Stimulated activated CD8-positive, alpha-beta memory T cell treated with anti-CD3 and anti-CD28 coated beads, Interleukin-4, amount 100 ng/mL, for 48 hours (primary cell): ENCODE measurements at places on chromosomes 13 and 19.

DNA sequence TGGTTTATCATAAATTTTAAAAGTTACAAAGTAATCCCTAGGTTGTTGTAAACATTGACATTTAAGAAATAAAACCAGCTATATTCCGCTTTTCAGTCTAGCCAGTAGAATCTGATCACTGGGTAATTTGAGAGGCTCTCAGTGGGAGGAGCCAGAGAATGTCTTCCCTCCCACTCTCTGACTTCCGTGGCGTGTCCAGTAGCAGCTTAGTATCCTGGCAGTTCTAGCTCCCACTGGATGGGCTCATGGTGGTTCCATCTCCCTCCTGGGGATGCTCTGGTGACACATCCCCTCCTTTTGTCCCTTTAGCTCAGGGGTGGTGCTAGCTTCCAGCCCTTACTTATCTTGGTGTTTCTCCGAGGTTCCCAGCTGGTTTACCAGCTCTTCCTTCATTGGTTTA is 34.5 kb downstream of the MTUS2 start:
- DNase-seq, result no peak

- DNase-seq, result peak; percentile 83
Measured at GRCh38 chr19:10112895-10113591, 1.6 kb downstream of the P2RY11 start.

DNA sequence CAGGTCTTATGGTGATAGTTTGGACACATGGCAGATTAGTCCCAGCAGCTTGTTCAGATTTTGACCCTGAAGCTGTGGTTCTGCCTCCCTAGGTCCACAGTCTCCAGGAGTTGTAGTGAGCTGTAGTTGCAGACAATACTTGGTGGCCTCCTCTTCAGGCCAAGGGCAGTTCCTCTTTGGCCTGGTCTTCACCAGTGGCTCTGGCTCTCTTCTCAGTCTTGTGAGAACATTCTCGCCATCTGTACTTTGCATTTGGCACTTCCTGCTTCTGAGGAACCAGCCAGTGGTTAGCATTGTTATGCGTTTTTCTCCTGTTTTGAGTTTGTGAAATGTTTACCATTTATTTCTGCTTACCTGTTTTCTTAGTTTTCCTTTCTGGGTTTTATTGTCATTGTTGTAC is 40.7 kb downstream of the PCCA start:
- no peak for DNase-seq

- no peak for DNase-seq
Measured at GRCh38 chr19:47419789-47420188, 462 bp upstream of the MEIS3 start.

GRCh38 chr19:6530386-6531162 is at the start of gene TNFSF9:
Gene TNFSF9 (plus strand): TSS chr19:6531026. CDS start chr19:6531037, 11 bp downstream.
- DNase-seq, result peak; percentile 95

DNA sequence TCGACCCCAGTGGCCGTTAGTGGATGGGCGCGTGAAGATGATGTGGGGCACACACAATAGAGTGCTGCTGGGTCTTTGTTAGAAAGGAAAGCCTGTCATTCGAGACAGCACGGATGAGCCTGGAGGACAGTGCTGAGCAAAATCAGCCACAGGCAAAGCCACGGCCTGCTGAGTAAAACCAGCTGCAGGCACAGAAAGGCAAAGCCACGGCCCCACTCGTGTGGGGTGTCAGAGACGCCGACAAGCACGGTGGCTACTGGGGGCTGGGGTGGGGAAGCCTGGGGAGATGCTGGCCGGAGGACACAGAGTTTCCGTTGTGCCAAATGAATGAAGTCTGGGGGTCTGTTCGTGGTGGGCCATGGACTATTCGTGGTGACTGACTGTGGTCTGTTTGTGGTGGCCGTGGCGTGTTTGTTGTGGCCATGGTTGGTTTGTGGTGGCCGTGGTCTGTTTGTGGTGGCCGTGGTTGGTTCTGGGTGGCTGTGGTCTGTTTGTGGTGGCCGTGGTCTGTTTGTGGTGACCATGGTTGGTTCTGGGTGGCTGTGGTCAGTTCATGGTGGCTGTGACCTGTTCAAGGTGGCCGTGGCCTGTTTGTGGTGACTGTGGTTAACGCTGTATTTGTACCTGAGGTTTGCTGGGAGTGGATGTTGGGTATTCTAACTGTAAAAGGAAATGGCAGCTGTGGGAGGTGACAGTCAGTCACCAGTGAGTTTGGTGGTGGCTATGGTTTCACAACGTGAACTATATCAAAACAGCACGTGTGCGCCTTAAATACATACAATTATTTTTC is 36.3 kb downstream of the MCF2L start:
- peak; percentile 33 for DNase-seq

GRCh38 chr19:46926170-46927071 is 65.6 kb downstream of the ARHGAP35 start:
- DNase-seq, result no peak

GRCh38 chr13:30442926-30443325 is 20.6 kb downstream of the UBE2L5 start:
- DNase-seq, result no peak

DNA sequence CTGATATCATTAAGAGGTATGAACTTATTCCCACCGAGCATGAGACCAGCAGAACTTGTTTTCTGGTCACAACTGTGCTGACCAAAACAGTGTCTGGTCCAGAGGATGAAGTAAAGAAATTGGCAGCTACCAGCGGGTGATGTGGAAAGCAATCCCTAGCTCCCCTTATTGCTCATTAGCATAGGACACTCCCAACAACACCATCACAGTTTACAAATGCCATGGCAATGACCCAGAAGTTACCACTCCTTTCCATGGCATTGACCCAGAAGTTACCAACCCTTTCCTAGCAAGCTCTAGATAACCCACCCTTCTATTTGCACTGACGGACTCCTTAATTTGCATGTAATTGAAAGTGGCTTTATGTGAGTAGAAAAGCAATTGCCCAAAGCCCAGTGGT is 1856.1 kb downstream of the OLFM4 start:
- no peak for DNase-seq

- no peak for DNase-seq
Measured at GRCh38 chr19:51090471-51090870, 7.8 kb upstream of the KLK14 start.

GRCh38 chr13:20354722-20355121 is 122.6 kb upstream of the GJB6 start:
- DNase-seq, result no peak

DNA sequence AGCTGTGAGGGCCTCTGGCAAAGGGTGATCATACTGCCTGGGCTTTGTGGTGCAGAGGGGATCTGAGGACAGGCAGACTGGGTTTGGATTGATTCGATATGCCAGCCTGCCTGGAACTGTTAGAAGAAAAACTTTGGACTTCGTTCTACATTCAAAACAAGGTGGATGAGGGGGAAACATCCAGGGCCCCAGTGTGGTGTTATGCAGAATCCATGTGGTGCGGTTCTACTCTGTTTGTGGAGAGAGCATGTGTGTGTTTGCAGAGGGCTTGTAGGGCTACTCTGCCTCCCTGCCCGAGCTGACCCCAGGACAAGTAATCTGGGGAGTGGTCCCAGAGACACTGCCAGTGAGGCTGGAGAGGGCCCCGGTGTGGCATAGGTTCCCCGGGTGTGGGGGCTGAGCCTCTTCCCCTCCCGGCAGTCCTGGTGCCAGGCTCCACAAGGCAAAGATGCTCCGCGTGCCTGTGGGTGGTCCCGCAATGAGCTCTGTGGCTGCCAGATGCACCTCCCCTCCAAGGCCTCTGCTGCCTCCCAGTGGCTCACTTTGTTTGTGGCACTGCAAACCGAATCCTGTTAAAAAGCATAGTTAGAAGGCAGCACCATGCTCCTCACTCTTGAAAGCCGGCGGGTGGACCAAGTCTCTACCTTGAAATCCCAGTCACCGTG is 22.3 kb upstream of the TFDP1 start:
- peak; percentile 71 for DNase-seq

DNA sequence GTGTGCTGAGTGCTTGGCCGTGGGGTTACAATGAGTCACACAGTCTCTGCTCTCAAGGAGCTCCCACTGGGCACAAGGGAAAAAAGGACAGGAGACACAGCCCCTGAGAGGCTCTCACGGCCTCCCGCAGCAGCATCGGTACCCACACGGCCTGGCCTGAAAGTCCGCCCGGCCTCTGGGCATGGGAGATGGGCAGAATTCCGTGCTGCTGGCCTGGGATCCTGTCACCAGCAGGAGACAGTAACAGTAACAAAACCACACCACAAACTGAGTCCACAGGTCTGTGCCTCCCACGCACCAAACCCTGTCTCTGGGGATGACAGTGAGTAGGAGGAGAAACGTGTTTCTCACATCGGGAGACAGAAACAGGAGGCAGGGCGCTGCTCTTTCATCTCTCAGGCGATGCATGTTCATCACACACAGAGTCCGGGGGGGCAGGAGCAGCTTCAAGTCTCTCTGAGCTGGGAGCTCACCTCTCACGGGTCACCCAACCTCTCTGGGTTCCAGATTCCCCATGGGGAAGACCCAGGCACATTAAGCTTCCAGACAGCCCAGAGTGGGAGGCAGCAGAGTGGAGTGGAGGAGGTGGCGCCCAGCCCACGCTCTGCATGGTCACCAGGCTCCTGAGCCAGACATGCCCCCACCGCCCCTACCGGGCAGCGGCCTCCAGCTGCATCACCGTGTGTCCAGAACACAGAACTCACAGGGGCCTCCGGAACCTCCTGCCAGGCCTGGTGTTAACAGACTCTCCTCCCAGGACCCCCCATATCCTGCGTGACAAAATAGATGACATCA is 124.7 kb upstream of the VSTM2B start:
- no peak for DNase-seq

DNA sequence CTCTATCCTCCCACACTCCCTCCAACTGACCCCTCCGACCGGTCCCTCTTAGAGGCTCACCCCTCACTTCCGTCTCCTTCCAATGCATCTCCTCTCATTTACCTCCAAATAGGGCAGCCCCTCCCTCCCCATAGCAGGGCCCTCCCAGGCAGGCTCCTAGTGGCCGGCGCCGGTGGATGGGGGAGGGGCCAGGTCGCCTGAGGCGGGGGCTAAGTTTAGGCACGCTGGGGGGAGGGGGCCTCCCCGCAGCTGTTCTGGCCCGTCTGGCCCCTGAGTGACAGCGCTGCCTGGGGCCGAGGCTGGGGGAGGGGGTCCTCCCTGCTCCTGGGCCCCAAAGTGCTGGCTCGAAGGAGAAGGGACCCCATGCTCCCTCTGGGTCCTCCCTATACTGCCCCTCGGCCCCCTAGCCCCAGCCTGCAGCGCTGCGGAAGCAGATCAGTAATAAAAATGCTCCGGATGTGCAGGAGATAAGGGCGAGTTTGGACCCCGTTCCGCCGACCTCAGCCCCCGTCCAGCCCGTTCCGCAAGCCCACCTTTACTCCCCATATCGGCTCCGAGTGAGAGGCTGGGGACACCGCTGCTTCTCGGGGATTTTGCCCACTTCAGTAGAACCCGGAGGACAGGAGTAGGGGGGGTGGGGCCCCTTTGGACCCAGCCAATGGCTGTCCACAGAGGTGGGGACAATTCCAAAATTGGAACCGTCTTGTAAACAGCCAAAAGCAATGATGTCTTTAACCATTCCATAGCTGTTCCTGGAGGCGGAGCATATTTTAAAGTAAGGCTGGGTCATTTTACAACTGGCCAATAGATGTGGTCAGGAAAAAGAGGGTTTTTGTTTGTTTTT is 4.0 kb downstream of the RTN2 start:
- DNase-seq, result no peak

GRCh38 chr13:99982036-99982730 is 599 bp downstream of the ZIC2 start:
- DNase-seq, result peak; percentile 41

DNA sequence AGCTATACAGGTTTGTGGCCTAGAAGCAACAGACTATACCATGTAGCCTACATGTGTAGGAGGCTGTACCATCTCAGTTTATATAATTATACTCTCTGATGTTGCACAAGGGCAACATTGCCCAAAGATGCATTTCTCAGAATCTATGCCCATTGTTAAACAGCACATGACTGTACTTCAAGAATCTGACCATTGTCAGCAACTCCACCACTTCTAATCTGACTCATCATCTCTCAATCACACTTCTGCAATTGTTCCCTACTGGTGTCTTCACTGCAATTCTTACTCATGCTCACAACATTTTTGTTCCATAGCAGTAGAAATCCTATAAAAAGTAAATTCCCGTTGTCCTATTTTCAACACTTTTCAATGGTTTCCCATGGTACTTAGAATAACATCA is 63.9 kb upstream of the ATXN8OS start:
- DNase-seq, result no peak

- no peak for DNase-seq
Measured at GRCh38 chr19:15284896-15285295, 47.4 kb downstream of the BRD4 start.

GRCh38 chr19:41804336-41804735 is 7.9 kb downstream of the CEACAM3 start:
- DNase-seq, result no peak

GRCh38 chr13:96940961-96941360 is 53.3 kb downstream of the OXGR1 start:
- DNase-seq, result no peak

DNA sequence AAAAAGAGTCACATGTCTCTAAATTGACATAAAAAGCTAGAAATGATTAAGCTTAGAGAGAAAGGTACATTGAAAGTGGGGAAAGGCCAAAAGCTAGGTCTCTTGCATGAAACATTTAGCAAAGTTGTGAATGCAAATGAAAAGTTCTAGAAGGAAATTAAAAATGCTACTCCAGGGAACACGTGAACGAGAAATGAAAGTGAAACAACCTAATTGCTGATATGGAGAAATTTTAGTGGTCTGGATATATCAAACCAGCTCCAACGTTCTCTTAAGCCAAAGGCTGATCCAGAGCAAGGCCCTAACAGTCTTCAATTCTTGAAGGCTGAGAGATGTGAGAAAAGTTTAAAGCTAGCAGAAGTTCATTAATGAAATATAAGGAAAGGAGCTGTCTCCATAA is 419.8 kb downstream of the SLITRK6 start:
- DNase-seq, result no peak

DNA sequence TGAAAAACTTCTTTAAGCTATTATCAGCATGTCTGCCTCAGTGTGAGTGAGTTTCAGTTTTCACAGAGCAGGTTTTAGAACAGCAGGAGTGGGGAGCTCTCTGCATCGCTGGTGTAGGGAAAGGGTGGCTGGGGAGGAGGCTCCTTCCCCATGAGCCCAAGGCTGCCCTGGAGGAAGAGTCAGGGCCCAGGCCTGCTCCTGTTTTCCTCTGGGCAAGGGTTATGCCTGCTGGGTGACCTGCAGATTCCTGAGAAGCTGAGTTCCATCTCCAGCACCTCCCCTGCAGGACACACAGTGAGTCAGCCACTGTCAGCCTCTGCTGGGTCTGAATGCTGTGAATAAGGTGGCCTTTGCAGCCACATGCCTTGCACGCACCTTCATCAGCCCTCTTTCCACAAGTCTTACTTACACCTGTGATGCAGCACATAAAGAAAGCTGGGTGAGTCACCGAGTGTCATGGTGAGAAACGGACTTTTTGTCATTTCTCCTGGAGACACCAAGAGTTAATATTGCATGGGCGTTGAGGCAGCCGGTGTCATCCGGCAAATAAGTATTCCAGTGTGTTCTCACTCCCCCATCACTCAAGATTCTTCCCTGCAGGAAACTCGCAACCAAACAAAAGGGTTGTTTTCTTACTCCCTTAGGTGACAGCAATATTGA is 186.4 kb upstream of the KL start:
- no peak for DNase-seq

DNA sequence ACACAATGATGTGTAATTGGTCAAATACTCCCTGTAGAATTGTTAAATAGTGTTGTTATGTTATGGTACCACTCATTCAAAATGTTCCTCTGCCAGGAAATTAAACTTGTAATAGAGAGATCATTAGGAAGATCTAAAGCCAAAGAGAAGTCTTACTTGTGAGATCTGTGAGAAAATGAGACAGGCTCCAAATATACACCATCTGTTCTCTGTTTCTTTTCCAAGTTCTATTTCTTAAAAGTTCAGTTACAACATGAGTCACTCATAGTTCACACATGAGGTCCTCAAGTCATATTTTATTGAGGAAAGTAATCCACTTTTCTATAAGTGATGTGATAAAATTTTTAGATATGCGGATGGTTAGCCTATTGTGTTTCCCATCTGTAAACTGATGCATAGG is 1038.1 kb upstream of the PRR20A start:
- no peak for DNase-seq
